ENCODE measurements at places on chromosomes 3 and 15. TPM values are rescaled to one million over a fixed set of nuclear protein-coding genes. Genes with fewer than 3 reads are reported as not detected.
A peak's percentile ranks its signal among the peaks of the same experiment; 100 is the strongest.

RARRES1 gene
- not detected for total RNA-seq

GRCh38 chr15:68966996-68967395 is 36.7 kb downstream of the SPESP1 start:
- DNase-seq, result no peak

SLC6A20 gene
- total RNA-seq, result not detected

FAM107A gene
- total RNA-seq, result not detected

PLSCR5 gene
- total RNA-seq, result not detected

DOCK3 gene
- total RNA-seq, result 2.3 TPM

DNA sequence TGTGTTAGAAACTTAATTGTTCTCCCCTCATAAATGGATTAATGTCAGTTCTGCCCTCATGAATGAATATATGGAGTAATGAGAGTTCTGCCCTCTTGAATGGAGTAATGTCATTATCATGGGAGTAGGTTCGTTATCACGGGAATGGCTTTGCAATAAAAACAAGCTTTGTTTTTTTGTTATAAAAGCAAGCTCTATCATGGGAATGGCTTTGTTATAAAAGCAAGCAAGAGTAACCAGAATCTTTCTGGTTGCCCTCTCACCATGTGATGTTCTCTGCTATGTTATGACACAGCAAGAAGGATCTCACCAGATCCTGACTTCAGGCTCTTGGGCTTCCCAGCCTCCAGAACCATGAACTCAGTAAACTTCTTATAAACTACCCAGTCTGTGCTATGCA is 38.4 kb upstream of the UBL7 start:
- DNase-seq, result no peak

LDHAL6B gene
- not detected for total RNA-seq

GRCh38 chr3:27293939-27294338 is 75.2 kb downstream of the NEK10 start:
- DNase-seq, result no peak

TTLL3 gene
- total RNA-seq, result 68.0 TPM

DNA sequence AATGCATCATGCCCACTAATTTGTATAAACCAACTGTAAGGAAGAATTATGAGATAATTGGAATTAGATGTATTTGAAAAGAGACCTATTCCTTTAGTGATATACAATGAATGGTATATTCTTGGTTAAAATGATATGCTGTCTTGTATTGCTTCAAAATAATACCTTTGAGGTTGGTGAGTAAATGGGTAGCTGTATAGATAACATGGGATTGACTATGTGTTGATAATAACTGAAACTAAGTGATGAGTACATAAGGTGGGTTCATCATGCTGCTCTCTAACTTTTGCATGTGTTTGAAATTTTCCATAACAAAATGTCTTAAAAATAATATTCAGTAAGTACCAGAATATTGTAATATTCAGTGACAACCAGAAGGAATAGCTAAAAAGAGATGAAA is 272.6 kb upstream of the ZPLD1 start:
- DNase-seq, result no peak

DNA sequence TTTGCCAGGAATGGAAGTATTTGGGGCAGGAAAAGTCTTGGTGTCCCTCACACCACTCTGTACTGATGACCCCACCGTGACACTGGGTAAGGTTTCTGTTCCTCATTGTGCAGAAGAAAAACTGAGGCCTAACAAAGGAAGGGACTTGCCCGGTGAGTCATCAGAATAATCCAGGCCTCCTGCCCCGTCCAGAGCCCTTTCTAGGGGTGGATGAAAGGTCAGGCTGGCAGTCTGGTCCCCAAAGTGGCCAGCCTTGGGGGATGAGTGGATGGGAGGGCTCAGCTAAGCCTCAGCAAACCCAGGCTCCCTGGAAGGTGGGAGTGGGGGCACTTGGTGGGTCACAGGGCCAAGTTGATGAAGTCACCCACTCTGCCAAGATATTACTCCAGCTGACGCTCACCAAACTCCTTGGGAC is 2.3 kb upstream of the DNAH1 start:
- DNase-seq, result no peak

DNA sequence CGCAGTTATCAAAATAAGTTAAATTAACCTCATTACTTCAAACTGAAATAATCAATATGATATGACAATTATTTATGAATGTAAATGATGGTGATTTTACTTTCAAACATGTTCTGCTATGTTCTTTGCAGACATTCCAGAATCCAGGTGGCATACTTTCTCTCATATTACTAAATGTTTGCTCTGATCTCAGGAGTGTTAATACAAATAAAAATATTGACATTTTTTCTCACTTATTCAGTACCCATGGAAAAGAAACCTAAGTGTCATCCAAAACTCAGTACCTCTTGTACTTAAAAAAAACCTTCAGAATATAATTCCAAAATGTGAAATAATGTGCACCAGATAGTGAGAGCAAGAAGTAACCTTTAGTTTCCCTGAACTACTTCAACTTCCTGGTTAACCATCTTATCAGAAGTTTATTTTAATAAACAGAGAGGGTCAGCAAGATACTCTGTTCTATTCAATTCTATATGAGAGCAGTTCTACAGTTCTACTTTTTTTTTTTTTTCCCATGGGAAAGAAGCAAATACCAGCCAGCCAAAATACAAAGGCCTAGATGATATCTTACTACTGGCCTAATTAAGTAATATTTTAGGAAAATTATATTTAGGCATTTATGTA is 494.1 kb downstream of the MECOM start:
- DNase-seq, result no peak

DNA sequence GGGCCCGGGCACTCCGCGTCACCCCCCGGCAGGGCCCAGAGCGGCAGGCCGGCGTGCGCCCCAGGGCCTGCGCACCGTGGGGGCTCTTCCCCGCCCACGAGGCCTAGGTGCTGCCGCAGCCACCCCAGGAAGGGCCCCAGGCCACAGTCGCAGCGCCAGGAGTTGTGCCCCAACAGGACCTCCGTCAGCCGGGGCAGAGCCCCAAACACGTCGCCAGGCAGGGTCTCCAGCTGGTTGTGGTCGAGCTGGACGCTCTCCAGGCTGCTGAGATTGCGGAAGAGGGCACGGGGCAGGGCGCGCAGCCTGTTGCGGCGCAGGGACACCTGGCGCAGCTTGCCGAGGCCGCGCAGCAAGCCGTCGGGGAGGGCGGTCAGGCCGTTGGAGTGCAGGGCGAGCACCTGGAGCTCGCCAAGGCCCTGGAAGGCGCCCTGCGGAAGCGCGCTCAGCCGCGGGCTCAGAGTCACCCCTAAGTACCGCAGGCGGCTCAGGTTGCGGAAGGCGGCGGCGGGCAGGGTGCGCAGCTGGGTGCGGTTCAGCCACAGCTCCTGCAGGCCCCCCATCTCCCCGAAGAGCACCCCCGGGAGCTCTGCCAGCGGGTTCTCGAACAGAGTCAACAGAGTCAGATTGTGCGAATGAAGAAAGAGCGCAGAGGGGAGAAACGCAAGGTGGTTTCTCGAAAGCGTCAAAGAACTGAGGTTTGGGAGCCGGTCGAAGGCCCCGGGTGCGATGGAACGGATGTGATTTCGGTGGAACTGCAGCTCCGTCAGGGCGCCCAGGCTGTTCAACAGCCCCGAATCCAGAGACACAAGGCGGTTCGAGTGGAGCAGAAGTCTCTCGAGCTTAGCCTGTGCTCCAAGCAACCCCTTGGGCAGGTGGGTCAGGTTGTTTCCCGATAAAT is 2.0 kb downstream of the GP5 start:
- DNase-seq, result peak; percentile 48

- no peak for DNase-seq
Measured at GRCh38 chr3:59867185-59868002, 817.6 kb upstream of the CFAP20DC start.

- DNase-seq, result no peak
Measured at GRCh38 chr3:126158912-126159454, 21.4 kb downstream of the ALDH1L1 start.

CD200R1 gene
- total RNA-seq, result 22.9 TPM

IMPG2 gene
- 0.73 TPM for total RNA-seq

IL17RD gene
- total RNA-seq, result not detected

DNA sequence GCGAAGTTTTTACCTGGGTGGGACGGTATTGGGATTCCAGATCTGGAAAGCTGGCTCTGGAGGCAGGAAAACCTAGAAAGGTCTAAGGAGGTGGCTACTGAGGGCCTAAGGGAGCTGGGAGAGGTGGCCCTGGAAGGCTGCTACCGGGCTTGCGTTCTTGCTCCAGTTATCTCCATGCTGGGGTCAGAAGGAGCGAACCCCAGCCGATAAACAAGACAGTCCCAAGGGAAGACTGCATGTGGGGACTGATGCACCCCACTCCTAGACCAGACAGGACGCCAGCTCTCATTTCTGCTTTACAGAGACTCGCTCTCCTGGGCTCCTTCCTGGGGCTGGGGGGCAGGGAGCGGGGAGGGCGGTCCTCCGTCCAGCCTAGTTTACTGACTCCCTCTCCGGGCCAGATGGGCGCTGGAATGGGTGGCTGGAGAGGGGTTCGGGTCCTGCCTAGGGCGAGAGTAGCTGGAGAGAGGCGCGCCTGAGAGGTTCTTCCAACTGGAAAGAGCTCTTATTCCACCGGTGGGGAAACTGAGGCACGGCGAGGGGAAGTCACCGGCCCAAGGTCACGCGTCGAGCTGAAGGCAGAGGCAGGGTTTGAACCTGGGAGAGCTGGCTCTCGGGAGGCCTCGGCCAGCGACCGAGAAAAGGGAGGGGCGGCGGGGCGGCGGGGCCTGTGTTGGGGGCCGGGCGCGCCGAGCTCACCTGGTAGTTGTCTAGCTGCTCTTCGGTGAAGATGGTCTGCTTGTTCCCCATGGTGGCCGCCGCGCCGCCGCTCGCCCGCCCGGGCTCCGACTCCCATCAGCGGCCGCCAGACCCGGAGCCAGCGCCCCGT is 565 bp downstream of the CIB2 start:
- peak; percentile 35 for DNase-seq

DNA sequence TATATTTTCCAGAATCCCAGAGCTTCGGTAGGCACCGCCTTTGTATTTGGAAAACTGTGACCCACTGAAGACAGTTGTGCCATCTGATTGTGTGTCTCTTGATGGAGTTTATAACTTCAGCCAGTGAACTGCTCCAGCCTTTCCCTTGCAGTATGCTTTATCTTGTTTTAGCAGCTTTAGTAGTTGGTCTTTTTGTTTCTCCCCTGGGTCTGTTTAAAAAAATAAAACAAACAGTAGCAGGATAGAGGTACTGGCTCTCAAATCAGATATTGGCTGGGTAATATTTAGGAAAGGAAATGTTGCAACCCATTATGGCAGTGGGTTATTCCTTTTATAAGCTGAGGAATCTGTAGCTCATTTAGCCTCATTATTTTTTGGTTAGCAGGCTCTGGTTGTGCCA is 151.5 kb upstream of the BFSP2 start:
- no peak for DNase-seq

LRRN1 gene
- not detected for total RNA-seq

TMEM266 gene
- not detected for total RNA-seq

TRH gene
- total RNA-seq, result not detected

RETNLB gene
- total RNA-seq, result not detected

DNA sequence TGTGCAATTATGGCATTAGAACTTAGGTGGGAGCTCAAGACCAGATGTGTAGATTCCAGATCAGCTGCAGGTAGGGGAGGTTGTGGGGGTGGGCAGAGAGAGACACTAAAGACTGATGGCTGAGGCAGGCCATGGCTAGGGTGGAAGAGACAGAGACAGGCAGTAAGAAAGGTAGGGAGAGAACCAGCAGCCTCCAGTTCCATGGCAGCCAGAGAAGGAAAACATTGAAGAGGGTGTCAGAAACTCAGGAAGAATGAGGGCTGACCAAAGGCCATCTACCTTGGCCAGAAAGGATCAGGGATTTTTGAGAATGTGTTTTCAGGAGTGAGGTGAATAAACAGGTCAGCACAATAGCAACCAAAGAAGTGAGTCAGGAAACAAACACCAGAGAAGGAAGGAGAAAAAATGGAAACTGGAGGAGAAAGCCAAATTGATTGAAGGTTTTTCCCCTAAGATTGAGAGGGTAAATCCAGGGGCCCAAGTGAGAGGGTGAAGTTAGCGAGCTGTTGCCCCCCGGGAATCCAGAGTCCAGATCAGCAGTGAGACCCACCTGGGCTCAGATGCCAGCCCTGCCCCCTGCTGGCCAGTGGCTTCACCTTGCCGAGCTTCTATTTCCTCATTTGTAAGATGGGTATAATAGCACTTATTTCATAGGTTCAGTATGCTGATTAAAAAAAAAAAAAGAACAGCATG is 41.0 kb downstream of the ABHD2 start:
- DNase-seq, result peak; percentile 45

DNA sequence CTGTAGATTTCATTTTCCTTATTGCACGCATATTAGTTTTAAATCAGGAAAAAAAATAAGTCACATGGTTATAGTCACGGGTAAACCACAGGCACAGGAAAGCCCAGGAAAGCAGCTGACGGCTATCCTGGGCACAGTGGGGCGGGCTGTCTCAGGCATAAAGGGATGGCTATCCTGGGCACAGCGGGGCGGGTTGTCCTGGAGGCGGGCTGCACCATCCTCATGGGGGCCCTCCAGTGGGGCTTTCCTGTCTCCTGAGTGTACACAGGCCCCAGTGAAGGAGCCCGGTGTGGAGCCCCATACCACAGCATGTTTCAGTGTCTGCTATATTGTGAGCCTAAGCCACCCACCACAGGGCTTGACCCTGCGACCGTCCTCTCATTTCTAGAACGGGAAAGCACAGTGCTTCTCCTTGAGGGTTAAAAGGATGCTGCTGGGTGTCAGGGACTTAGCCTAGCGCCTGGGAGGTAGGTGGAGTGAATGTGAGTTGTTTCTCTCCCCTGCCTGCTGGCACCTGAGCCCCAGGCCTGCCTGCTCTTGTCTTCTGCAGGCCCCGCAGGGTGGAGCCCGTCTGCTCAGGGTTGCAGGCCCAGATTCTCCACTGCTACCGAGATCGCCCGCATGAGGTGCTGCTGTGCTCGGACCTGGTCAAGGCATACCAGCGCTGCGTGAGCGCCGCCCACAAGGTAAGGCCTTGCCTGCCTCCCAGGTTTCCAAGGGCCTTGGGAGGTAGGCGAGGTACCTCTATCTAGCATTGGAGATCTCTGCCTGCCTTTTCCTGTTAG is 25.9 kb upstream of the PLXNA1 start:
- DNase-seq, result no peak

DNA sequence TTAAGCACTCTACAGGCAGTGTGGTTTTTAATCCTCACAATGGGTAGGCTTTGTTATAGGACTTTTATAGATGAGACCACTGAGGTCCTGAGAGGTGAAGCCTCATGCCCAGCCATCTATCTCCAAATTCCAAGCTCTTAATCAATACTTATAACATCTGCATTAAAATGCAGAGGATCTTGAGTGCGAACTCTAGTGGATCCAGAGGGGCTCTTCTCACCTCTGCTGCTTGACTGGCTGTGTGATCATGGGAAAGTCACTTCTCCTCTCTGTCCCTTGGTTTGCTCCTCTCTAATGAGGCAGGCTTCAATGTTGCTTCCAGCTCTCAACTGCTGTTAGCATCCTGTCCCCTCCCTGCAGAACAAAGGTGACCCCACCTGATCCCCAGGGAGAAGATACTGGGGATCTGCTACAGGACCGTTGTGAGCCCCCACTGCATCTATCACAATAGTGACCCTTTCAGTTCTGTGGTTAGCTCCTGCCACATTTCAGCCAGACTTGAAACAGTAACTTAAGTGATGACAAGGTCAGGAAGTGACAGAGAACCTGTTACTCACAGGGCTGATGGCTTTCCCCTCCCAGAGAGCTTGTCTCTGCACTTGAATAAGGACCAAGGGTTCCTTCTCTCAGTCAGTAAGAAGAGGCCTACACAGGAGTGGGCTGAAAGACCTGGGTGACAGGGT is 1.3 kb downstream of the SLC27A2 start:
- no peak for DNase-seq

GRCh38 chr3:36698314-36698713 is 66.0 kb downstream of the DCLK3 start:
- DNase-seq, result no peak

PTPRG gene
- not detected for total RNA-seq
